NCI-H1930 (cell line): ENCODE measurements at places on chromosomes 7 and 10.

DNA sequence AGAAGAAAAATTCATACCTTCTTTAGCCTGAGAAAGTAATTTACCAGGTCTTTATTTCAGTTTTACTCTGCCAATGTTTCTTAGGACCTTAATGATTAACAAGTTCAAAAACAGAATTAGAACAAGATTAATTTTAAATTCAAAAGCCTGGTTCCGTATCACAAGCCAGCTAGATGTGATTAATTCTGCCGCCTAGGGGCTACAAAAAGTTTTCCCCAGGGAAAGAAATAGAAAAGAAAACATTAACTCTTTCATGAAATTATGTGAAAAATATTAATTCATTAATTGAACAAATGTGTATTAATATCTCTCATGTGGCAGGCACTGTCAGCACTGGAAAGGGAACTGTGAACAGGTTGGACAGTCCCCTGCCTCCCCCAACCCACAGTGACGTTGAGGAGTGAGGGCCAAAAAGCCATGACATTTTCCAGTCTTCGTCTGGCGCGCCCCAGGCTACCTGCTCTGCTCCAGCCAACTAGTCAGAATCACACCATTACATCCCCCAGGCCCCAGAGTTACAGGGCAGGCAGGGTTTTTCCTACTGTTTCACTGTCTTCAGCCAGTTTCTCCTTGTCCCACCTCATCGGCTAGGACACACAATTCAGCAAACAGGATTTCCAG lies 20.1 kb downstream of the TMEM176A start:
- DNase-seq: no peak

DNA sequence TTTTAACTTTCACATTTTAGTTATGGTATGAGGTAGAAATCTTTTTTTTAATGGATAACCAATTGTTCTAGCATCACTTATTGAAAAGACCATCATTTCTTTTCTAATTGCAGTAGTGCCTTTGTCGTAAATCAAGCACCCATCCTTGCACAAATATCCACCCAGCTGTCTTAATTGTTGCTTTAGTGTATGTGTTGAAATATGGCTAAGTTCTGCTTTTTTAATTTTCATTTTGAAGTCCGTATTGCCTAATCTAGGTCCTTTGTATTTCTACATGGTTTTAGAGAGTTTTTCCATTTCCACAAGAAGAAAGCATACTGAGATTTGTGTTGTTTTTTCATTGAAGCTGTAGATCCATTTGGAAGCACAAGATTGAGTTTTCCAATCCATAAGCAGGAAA lies 259.6 kb upstream of the SEMA3E start:
- no peak for DNase-seq

DNA sequence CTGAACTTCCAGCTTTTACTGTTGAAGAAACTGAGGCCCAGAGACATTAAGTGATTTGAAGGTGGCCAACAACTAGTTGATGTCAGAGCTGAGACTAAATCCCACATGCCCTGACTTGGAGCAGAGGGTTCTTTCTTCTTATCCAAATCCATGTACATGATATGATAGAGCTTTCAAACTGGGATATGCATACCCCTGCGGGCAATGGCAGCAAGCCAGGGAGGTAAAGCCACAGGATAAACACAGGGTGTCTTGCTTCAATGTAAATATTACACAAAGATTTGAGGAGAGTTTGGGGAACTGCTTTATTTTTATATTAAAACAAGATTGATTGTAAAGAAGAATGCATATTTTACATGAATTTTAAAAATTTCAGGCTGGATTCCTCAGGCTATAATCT lies 2.3 kb upstream of the LRRC72 start:
- DNase-seq: no peak

- DNase-seq: peak; percentile 91
Measured at GRCh38 chr7:150876817-150877526, 24.7 kb downstream of the AOC1 start.

DNA sequence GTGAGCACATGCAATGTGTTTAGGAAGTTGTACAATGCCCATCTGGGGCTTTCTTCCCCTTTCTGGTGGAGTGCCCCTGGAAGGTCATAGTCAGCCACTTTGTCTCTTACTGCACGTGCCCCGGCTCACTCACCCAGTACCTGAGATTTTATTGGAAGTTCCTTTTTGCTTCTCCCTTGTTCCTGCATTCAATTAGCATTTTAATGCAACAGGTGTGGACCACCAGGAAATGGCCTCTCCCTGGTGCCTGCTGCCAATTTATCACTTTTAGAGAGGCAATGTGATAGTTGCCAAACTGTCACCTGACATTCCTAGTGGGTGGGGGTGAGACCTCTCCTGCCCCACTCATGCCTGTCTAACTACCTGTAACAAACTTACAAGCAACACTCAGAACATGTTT lies 293.4 kb upstream of the DKK1 start:
- DNase-seq: no peak

- DNase-seq: no peak
Measured at GRCh38 chr10:74641659-74642058, 184.7 kb upstream of the KAT6B start.
